ENCODE measurements at places on chromosomes 3 and 15.

DNA sequence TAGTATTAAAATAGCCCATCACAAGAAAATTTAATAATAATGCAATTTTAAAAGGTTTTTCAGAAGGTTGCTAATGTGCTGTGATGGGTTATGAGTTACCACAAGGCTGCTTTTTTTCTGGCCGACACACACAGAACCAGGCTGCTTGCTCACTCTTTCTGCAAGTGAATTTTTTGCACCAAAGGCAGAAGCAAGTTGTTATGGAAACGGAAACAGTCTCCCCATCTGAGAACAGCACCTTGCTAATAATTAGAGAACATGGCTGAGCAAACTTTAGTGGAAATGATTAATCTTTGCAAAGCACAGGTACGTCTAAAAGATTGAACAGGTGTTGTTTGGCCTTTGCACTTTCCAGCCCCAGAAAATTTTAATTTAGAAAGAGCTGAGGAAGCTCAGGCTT is 51.0 kb downstream of the CACNA2D3 start:
- DNase-seq = no peak

DNA sequence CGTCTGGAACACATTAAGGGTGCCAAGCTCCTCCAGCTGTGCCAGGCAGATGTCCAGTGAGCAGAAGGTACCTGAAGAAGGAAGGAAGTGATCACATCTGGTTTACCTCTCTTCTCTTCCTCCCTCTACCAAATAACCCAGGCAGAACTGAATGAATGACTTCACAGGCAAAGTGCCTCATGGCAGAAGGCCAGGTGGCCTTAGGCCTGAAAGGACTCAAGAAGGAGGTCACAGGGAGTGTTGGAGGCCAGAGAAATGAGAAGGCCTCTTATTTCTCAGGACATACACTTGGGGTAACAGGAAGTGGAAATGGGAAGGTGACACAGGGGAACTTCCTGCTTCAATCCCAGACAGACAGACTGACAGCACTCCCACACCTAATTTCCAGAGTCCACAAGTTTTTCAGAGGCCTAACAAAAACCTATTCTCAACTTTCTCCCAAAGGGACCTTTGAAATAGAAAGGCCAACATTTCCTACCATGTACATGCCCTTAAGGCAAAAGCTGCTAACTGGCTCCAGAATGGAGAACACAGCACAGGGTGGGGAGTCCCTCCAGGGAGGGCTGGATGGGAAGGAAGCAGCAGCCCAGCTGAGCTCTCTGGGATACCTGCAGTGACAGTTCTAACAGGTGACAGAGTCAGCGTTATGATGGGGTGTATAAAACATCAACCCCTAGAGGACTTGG is 17.6 kb upstream of the SIN3A start:
- DNase-seq = no peak

DNA sequence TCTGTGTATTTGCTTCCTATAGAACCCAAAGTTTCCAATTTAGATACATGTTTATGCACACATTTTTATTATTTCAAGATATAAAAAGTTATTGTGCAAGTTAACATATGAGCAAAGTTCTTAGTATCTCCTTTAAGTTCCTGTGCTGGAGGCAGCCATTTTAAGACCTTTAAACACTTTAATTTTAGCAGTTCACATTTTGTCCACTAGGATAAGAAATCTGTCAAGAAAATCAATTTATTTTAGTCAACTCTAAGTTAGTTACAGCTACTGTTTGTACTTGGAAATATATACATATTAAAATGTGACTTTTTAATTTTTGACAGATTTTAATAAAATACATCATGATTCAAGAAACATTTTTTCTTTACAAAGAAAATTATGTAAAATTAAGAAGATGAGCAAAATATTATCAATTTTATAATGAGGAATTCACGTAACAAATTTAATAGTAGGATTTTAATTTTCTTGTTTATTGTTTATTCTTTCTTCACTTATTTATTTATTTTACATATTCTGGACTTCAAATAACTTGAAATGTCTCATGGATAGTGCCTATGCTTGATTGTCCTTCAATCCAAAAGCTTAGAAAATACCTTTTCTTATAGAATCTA is 402.6 kb upstream of the GBE1 start:
- DNase-seq = no peak

GRCh38 chr15:74958908-74959585 is 2.5 kb upstream of the RPP25 start:
- DNase-seq = no peak

DNA sequence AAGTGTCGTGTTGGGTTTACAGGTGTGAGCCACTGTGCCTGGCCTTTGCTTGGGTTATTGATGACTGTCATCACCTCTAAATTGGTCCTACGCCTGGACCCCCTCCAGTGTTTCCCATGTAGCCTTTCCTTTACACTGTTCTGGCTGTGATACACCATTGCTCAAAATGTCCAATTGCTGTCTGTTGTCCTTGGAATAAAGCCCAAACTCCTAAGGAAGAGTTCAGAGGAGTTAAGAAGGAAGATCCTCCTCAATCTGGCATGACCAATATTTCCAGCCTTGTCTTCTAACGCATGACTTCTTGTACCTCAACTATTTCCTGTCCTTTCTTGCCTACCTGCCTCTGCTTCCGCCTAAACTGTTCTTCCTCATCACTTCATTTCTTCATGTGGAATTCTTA is 113.1 kb downstream of the POLR2M start:
- no peak for DNase-seq

DNA sequence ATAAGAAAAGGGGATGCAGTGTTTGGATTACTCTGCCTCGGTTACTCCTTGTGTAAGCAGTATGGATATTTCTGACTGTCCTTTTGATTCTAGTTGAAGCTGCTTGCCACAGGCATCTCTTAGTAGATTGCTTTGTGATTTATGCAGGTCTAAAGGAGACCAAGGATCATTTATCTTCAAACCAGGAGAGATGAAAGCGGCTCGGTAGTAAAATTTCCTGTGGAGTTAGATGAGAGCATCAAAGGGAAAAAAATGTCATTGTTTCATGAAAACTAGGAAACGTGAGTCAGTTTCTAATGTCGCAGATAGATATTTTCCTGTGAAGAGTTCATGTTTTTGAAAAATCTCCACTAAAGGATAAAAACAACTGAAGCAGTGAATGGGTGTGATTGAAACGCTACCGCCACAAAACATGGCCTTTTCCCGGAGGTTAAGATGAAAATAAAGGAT is 254.0 kb upstream of the TBL1XR1 start:
- DNase-seq = no peak

- peak; percentile 83 for DNase-seq
These were observed 6.2 kb upstream of the TLR9 start for GRCh38 chr3:52231502-52232278.

DNA sequence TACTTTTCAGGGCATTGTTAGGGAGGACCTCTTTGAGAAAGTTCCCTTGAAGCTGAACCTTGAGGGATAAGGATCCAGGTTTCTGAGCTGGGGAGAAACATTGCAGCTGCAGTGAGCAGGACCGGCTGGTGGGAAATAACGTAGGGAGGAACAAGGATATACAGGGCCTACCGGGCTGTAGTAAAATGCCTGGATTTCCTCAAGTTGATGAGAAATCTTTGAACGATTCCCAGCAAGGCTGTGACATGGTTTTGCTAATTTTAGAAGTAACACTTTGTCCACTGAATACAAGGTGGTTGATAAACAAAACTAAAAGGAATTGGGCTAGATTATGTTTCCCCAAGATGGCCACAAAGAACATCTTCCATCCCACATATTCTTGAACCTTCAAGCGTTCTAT is 137.0 kb upstream of the AGBL1 start:
- no peak for DNase-seq

DNA sequence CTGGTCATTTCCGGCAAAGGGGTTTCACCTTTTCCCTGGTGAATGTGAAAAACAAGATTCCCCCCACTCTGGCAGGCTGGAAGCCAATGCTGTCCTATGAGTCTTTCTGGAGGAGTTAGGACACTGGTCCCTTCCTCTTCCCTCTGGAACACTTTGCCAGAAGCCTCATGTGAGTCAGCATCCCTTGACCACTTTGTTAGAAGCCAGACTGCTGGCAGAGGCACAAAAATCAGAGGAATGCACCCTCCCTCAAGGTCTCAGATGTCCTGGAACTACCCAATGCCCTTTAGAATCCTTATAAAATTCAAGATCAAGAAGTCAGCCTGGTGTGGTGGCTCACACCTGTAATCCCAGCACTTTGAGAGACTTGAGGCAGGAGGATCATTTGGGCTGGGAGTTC is 26.6 kb downstream of the ITGB5 start:
- DNase-seq = no peak

- no peak for DNase-seq
These were observed 88.0 kb downstream of the OSBPL10 start for GRCh38 chr3:31892916-31893573.

GRCh38 chr15:77327168-77327567 is 92.7 kb downstream of the PEAK1 start:
- DNase-seq = no peak

- no peak for DNase-seq
These were observed 5.6 kb upstream of the PCOLCE2 start for GRCh38 chr3:142894493-142894892.

Measured in activated T-helper 1 cell treated with anti-CD3 and anti-CD28 coated beads, Interleukin-2, amount 50 U/mL, for 16 hours (primary cell).